ENCODE measurements at places on chromosomes 5 and 9. TPM values are rescaled to one million over a fixed set of nuclear protein-coding genes. Genes with fewer than 3 reads are reported as not detected.

The SPINK13 gene
- not detected for total RNA-seq

- no peak for DNase-seq
Measured at GRCh38 chr5:143393524-143393923, 10.0 kb downstream of the NR3C1 start.

The NAIF1 gene
- 6.9 TPM for total RNA-seq

The GDA gene
- 5.4 TPM for total RNA-seq

Measured in urinary bladder (tissue), 4 donors.